Central memory CD8-positive, alpha-beta T cell (primary cell): ENCODE measurements at places on chromosomes 2 and 18.

DNA sequence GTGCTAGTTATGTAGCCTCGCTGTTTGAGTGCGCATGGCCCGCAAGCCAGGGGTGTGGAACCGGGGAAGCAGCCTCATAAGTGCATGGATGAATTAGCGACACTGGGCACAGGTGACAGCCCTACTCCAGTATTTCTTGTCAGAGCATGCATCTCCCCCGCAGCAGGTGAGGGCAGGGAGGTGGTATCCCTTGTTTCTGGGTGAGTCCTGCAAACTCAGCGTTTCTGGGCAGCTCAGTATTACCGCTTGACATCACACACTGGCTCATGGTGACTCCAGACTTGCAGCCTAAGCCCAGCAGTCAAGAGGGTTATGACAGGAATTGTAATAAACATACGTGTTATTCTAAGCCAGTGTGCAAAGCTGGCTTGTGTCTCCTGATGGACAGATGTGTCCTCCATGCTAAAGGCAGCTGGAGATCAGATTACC, 2.5 kb downstream of the CABLES1 start:
- no peak for DNase-seq

- DNase-seq: no peak
Observed at GRCh38 chr2:118148133-118148532, 59.9 kb downstream of the INSIG2 start.

- DNase-seq: no peak
Observed at GRCh38 chr2:187424146-187424545, 23.9 kb downstream of the CALCRL start.

- DNase-seq: no peak
Observed at GRCh38 chr2:45692566-45692965, 41.1 kb downstream of the PRKCE start.

- no peak for DNase-seq
Observed at GRCh38 chr2:182077448-182078142, 91.9 kb downstream of the PPP1R1C start.

DNA sequence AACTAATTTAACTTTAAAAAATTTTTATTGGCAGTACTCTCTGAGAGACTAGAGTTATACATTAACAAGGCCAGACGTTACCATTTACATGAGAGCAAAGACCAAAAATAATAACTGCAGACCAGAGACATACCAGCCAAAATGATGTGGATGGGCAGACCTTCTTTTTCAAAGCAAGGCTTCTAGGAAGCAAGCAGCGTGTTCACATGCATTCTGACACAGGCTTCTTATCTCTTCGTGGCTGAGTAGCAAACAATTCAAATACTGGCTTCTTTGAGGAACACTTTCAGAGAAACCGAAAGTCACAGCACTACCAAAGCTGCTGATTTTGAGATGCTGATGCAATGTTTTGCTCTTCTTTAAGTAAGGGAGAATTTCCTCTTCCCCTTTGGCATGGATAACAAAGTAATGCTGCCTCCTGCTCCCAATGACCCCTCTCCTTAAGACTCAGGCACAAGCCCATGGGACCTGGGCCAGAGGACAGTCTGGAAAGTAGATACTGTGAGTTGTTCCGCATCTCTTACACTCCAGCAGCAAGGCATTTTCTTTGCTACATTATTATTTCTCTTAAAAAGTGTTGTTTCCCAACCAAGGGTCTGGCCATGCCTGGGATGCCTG, 181.9 kb downstream of the MREG start:
- DNase-seq: no peak

- no peak for DNase-seq
Observed at GRCh38 chr2:5164776-5165525, 527.2 kb upstream of the SOX11 start.

GRCh38 chr18:56738184-56738583, 87.0 kb downstream of the WDR7 start:
- no peak for DNase-seq

- no peak for DNase-seq
Observed at GRCh38 chr2:61356261-61356957, 114.5 kb downstream of the USP34 start.

DNA sequence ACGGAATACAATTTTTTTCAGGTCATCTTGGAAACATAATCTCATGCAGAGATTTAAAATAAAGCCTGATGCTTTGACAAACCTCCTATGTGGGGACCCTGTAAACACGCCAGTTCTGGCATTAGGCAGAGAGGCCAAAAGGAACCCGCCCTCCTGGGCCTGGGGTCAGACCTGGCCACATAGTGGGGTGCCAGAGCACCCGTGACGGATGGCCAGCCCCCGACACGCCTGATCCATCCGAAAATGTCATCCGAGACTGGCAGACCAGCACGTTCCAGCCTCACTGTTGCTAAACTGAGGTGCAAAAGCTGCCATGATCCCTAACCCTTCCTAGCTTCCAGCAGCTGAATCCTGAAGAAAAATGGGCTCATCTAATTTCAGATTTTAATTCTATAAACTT, 222.6 kb upstream of the SALL3 start:
- DNase-seq: no peak

DNA sequence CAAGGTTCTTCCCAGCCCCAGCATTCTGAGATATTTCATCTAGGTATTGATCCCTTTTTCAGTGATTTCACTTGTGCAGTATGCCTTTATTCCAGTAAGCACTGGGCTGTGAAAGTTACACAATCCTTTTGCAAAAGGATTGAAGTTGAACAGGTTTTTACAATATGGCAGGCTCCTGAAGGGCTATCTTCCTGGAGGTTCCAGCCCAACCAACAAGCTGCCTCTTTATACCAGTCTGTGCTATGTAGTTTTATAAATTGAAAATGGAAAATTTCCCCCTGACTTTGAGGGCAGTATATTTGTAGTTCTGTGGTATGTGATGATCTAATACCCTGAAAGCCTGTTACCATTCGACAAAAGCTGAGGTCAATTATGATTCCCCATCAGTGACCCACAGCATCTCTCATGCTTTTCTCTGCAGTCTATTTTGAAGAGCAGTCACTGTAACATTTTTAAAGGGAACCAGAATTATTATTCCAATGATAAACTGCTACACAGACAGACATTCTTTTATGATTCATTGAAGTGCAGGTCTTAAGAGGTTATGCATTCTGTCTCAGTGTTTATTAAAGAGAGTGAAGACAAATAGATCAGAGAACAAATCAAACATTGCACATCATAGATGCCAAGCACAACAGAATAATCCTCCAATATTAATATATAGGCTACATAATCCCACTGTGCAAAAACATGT, 35.2 kb upstream of the STPG4 start:
- DNase-seq: no peak

DNA sequence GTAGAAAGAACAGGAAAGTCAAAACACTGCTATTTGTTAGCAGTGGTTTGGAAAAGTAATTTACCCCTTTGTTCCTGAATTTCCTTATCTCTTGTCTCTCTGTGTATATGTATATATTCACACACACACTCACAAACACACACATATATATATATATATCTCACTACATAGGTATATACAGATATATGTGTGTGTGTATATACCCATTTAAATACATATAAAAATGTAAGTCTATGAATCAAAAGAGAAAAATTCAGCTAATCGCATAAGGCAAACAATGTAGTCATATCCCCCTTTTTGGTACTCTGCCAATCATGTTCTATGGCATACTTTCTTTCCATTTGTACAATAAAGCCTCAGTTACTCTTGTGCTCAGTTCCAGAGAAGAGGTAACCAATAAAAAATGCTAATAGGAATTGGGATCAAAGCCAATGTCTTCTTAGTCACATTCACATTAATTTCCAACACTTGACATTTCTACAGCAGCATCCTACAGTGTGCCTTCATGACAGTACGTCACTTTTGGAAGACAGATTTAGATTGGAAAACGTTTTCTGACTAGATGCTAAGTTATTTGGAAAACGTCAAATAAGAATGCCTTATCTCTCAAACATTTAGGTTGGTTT, 94.6 kb downstream of the MC4R start:
- no peak for DNase-seq

GRCh38 chr18:28576941-28577340, 400.0 kb upstream of the CDH2 start:
- no peak for DNase-seq

GRCh38 chr2:33810046-33810835, 211.1 kb upstream of the FAM98A start:
- DNase-seq: no peak
